ENCODE measurements at places on chromosomes 6 and 20.

DNA sequence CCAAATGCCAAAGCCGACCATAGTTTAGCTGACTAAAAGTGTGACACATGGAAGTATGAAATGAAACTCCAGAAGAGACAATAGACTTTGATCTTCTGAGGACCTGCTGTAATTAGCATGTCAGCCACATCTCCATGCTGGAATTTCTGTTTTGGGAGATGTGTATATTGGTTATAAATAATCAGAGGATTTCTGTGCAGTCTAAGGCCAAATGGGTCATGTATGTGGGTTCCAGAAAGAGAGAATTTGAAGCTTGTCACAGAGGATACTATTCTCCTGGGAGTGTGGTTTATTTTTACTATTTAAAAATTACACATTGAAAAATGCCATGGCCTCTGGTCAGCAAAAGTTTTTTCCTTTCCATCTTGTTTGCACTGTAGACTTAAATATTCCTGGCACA lies 405.5 kb upstream of the PLCB4 start:
- no peak for DNase-seq

GRCh38 chr6:87393026-87393622 lies 14.6 kb upstream of the CFAP206 start:
- peak; percentile 53 for DNase-seq

DNA sequence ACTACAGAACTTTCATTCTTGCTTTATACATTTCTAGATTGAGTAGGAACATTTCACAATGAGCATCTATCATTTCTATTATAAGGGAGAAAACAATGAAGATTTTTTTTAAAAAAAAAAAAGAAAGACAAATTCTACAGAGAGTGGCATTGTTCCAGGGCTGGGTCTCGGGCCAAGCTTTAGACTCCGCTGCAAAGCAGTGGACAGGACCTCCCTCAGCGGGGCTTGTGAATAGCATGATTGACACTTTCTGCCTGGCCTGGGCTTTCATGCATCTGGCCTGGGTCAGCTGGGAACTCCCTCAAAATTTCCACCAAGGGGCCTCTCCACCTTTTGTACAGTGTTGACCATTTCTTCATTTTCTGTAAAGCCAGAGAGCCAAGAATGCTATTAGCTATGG lies 55.8 kb upstream of the HIVEP2 start:
- no peak for DNase-seq

GRCh38 chr6:33770124-33770832 lies 18.7 kb downstream of the LEMD2 start:
- DNase-seq: no peak

- no peak for DNase-seq
These were observed 49.1 kb downstream of the SYTL3 start for GRCh38 chr6:158698931-158699330.

GRCh38 chr6:44039191-44039719 lies 88.0 kb downstream of the MRPL14 start:
- DNase-seq: no peak

DNA sequence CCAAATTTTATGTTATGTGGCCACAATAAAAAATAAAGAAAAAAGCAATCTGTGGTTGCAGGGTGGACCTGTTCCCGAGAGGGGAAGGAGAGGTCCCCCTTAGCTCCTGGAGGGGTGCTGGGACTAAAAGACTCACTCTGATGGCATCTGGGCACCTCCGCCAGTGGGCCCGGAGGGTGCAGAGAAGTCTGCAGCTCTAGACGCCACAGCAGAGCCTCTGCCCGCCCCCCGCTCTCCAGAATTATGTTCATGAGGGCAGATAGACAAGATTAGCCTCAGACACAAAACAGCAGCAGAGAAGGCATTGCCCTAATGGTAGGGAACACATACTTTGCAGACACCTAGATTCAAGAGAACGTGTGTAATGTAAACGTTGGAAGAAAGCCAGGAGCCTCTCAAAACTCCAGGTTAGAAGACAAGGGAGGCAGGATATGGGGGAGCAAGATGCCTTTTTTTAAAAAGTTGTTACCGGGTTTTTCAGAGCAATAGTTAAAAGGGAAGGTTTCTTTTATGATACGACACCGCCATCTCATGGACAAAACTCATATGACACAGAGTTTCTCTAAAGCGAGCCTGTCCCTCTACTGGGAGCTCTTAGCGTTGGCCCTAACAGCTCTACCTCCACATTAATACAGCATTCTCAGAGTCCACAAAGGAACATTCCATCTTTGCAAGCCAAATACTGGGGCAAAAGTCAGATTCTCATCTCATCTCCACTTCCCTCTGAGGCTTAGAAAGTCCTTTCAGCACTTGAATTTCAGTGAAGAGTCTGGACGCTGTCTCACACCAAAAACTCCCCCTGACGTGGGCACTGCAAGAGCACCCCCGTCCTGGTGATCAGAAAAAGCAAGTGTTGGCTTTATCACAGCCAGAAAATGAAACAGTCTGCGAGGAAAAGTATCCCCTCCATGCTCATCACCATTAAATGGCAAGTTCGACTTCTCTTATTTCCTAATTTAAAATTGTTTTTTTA lies 47.2 kb downstream of the FOXF2 start:
- DNase-seq: peak; percentile 84

DNA sequence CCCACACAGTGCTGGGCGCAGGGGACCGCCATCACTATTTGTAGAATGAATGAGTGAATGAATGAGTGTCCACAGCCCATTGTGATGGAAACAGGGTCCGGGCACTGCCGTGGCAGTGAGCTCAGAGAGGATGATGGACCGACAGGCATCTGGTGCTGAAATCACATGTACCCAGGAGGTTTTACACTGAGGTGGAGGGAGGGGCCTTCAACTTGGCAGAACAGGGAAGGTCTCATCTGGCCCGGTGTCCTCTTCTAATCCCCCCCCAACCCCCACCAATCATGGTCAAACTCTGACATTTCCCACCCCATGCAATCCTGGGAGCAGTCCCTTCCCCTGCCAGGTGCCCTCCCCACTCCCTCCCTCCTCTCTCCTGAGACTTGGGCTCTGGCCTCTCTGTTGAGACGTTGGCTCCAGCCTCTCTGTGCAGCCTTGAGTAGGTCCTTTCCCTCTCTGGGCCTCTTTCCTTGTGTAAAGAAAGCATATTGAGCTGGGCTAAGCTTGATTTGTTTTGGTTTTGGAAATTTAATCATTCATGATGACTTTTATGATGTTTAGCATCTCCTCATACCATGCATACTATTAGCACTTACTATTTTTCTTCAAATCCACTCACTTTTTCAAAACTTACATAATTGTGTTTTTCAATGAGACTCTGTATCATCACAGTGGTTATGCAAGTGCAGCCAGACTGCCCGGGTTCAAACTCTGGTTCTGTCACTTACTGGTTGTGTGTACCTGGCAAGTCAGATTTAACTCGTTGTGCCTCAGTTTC lies 10.8 kb downstream of the KIAA1755 start:
- no peak for DNase-seq

DNA sequence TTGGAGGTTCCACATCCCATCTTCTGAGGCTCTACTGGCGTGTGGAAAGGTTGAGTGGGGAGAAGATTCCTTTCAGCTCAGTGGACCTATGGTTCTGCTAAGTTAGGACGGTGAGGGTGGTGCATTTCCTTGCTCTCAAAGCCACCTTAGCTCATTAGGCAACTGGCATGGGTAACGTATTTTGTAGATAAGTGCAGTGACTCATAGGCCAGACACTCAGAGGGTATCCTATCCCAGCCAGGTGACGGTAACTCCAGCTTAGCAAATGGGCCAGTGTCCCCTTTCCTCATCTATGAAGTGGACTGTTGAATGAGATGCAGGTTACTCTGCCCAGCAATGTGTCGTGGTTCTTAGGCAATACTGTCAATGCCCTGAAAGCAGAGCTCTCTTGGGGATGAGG lies 3.7 kb downstream of the RPS6KA2 start:
- DNase-seq: no peak

GRCh38 chr6:38588631-38589366 lies 50.9 kb downstream of the BTBD9 start:
- DNase-seq: peak; percentile 28

DNA sequence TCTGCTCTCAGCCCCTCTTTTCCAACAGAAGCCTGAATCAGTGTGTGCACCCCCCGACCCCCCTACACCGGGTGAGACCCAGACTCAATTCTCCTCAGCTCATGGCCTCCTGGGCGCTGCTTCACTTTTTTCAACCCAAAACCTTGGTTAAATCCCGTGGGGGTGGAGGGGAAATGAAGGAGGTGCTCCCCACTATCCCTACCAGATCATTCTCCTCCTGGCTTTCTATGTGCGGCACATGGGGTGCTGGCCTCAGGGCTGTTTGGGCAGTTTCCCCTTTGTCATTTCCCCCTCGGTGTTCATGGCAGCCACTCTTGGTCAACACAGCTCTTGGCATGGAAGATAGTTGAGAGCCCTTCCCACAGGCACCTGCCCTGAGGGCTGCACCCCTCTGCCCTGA lies 4.6 kb downstream of the CST4 start:
- DNase-seq: no peak

DNA sequence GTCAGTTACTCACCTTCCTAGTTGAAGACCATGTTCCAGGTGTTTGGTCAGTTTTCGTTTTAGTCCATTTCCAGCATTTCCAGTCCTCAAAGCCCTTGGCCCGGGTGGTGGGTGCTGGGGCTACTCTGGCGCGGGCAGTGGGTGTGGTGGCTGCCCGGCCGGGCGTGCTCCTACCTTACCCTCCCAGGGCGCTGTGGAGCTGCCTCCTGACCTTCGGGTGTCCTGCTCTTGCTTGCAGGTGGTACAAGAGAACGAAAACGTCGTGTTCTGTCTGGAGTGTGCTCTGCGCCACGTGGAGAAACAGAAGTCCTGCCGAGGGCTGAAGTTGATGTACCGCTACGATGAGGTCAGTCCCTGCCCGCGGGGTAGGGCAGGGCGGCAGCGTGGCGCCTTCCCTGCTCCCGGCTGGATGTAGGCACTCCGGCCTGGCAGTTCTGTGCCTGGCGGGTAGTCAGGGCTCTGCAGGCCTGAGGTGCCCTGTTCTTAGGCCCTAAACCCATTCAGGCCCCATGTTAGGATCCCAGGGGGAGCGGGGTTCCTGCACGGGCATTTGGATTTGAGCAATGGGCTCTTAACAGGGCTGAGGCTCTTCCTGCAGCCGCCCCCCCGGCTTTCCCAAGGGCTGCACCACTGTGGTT lies 145.8 kb downstream of the DTNBP1 start:
- DNase-seq: no peak

- peak; percentile 42 for DNase-seq
These were observed 18.3 kb downstream of the RPS6KA2 start for GRCh38 chr6:166608774-166609173.

- DNase-seq: no peak
These were observed 95.2 kb upstream of the INSM1 start for GRCh38 chr20:20272686-20273085.

Measured in AG08395 (cell line).